Effector memory CD4-positive, alpha-beta T cell (primary cell): ENCODE measurements at places on chromosomes 3 and 15.

DNA sequence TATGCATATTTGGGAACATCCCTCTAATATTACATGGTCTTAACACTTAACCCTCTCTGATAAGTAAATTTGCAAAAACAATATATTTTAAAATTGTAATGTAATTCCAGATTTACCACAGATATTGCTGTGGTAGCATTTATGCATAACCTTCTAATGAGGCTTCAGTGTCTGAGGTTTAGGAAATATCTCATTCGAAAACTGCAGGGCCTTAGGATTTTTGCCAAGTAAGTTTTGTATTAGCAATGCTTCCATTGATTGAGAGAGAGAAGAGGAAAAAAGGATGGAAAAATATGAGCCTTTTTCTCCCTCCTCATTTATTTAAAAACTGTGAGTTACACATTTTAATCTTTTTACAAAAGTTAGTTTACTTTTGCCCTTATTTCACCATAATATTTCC, 294.6 kb downstream of the EPHA3 start:
- no peak for DNase-seq
- no peaks in the 10 kb centered on the region for H3K4me1 ChIP-seq
- no peaks in the 10 kb centered on the region for H3K27me3 ChIP-seq

DNA sequence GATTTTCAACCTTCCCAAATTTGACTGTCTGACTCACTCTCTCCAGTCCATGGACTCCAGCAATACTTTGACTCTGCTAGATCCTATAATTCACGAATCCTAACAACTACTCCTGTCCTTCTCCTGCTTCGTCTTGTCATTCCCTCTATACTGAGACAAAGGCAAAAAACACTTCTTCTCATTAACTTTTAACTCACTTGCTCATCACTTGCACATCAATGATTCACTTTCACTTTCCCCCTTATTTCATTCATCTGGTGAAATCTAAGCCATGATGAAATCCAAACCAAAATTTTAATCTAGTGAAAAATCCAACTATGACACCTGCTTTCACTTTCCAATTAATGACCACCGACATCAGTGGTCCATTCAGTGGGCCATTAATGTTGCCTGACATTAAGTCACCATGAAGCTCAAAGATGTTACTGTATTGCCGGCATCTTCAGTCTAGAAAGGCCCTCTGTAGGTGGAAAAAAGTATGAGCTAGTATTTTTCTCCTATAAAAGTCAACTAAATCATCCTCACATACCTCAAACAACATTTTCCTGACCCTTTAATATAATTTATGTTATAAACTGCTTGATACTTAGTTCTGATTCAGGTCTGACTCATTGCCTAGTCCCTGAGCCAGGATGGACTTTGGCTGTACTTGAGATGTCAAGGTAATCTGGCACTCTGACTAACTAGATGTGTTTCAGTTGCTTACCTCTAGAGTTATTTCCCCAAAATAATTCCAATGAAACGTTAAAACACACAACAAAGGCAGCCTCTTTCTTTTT, 158.6 kb downstream of the CNTN6 start:
- no peaks in the 10 kb centered on the region for H3K36me3 ChIP-seq
- H3K27me3 ChIP-seq: no peaks in the 10 kb centered on the region
- no peak for DNase-seq
- H3K27ac ChIP-seq: no peak overlapping the region

DNA sequence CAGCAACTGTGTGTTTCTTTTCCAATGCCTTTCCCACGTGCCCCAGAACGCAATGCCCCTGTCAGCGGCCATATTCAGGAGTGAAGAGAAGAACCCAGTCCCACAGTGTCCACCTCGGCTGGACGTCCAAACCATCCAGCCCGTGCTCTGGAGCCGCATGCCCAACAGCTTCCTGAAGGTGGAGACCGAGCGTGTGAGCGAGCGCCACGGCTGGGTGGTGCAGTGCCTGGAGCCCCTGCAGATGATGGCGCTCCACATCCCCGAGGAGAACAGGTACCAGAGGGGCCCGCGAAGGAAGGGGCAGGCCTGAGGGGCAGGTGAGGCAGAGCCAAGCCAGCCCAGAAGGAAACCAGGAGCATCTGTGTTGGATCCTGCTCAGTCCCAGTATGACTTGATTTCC, 308.1 kb upstream of the CHRM5 start:
- H3K27me3 ChIP-seq: no peaks in the 10 kb centered on the region
- H3K27ac ChIP-seq: no peak overlapping the region
- H3K36me3 ChIP-seq: no peaks in the 10 kb centered on the region
- DNase-seq: no peak
- H3K4me3 ChIP-seq: no peak overlapping the region

- peaks cover 66% of the 10 kb centered on the region for H3K4me1 ChIP-seq
- no peaks in the 10 kb centered on the region for H3K27me3 ChIP-seq
- no peaks in the 10 kb centered on the region for H3K36me3 ChIP-seq
- H3K4me3 ChIP-seq: no peak overlapping the region
- DNase-seq: no peak
These were observed 6.5 kb downstream of the ARHGEF3 start for GRCh38 chr3:56795097-56795828.

DNA sequence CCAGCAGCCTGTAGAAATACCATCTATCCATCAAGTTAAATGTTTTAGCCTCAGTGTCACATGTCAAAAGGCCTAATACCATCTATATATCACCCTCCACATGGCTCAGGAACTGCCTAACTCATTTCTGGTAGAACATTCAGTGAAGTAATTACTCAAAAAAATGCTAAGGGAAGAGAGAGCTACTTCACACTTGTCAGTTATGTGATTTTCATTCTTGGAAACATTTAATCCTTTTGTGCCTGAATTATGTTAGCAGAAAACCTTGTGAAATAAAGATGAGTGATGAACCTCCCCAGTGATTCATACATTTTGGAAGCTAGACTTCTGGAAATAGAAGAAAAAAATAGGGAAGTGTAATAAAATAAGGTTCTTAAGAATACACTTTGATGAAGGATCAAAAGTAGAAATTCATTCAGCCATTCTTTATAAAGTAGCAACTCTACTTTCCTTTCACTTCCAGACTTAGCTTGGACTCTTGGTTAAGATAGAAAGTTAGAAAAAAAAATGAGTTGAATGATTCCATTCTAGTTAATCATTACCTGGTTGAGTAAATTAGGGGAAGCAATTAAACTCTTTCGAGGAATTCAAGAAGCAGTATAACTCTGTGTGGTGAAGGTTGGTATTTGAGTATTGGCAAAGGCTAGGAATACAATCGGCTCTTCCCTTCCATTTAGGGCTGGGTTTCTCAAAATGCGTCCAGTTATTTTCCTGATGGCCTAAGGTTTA, 3.6 kb downstream of the OTOL1 start:
- H3K4me3 ChIP-seq: no peak overlapping the region
- no peaks in the 10 kb centered on the region for H3K4me1 ChIP-seq
- no peaks in the 10 kb centered on the region for H3K27me3 ChIP-seq

DNA sequence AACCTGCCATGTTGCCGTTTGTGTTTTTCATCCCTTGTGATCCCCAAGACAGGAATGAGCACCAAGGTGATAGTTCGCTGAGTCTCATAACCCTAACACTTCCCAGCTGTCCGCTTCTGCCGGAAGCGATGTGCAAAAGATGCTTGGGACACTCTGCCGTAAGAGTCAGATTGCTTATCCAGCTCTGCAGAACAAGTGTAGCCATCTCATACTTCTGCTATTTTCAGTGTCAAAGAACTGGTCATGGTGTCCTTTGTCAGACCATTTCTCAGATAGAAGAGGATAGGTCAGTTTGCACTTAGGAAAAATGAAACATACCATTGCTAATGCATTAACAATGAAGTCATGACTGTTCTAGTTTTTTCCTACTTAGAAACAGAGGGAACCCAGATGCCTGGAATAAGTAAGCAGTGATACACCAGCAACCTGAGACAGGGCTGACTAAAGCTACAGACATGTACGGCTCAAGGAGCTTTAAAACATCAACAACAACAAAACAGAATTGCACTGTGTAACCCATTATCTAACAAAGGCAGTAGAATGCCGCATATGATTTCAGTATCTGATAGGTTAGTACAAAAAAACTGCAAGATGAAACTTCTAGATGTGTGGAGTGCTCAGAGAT, 134.0 kb upstream of the IL12A start:
- H3K4me3 ChIP-seq: no peak overlapping the region
- no peak for DNase-seq
- H3K36me3 ChIP-seq: no peaks in the 10 kb centered on the region
- no peak overlapping the region for H3K27ac ChIP-seq
- no peaks in the 10 kb centered on the region for H3K27me3 ChIP-seq

DNA sequence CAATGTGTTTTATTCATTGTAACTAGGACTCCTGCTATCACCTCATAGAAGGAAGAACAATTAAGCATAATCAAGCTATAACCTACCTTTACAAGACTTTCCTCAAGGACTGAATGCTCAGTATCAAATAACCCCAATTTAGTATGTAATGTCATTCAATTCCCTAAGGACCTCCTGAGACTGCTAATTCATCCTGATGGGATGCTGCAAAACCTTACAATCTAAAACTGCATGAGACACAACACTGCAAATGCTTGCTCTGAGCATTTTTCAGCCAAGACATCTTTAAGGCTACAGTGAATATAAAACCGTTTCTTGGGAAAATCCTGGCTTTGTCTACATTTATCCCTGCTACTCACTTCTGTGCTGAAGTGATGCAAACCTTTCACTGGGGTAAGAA, 69.9 kb downstream of the RYK start:
- H3K4me3 ChIP-seq: no peak overlapping the region
- DNase-seq: no peak
- no peaks in the 10 kb centered on the region for H3K27me3 ChIP-seq
- H3K36me3 ChIP-seq: no peaks in the 10 kb centered on the region
- no peaks in the 10 kb centered on the region for H3K4me1 ChIP-seq
- H3K27ac ChIP-seq: no peak overlapping the region

GRCh38 chr3:190485830-190486532, 27.9 kb upstream of the IL1RAP start:
- DNase-seq: no peak
- peaks cover 4% of the 10 kb centered on the region for H3K27me3 ChIP-seq
- no peaks in the 10 kb centered on the region for H3K36me3 ChIP-seq
- no peak overlapping the region for H3K27ac ChIP-seq
- H3K4me1 ChIP-seq: no peaks in the 10 kb centered on the region

GRCh38 chr15:98062869-98063268, 102.4 kb downstream of the ARRDC4 start:
- no peaks in the 10 kb centered on the region for H3K27me3 ChIP-seq
- no peak overlapping the region for H3K27ac ChIP-seq
- no peak overlapping the region for H3K4me3 ChIP-seq
- no peaks in the 10 kb centered on the region for H3K36me3 ChIP-seq
- H3K4me1 ChIP-seq: no peaks in the 10 kb centered on the region

DNA sequence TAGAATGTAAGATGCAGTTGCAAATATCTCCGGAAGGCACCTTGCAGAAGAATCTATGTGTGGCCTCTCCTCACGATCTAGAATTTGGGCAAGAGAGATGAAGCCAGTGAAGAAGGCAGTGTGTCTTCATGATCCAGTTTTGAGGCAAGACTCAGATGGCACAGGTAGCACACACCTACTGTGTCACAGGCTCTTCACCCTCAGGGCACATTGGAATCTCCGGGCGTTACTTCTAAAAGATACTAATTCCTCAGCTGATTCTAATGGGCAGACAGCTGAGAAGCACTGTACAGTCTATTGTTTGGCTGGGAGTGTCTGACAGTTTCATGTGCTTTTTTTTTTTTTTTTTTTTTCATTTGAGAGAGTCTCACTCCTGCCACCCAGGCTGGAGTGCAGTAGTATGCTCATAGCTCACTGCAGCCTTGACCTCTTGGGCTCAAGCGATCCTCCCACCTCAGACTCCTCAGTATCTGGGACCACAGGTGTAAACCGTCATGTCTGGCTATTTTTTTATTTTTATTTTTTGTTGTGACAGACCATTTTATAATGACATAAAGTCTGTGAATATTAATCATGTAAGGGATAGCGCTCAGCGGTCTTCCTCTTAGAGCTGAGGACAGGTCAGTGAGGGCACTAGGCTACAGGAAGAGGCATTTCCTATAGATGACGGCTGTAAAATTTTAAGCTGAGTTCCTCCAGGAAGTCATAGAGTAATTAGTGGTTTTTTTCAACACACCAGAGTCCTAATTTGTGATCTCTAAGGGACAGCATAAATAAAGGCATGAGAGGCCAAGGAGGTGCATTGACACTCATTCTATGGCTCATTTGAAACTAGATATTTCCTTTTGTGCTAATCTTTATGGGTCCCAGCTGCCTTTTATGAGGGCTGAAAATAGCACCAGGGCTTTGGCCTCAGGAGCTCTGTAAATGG, 4.0 kb downstream of the C3orf52 start:
- H3K36me3 ChIP-seq: no peaks in the 10 kb centered on the region
- no peak for DNase-seq
- H3K27me3 ChIP-seq: no peaks in the 10 kb centered on the region
- H3K4me1 ChIP-seq: peaks cover 18% of the 10 kb centered on the region
- H3K4me3 ChIP-seq: no peak overlapping the region

GRCh38 chr3:45210308-45211041, 15.6 kb downstream of the TMEM158 start:
- no peaks in the 10 kb centered on the region for H3K4me1 ChIP-seq
- no peaks in the 10 kb centered on the region for H3K36me3 ChIP-seq
- DNase-seq: peak; percentile 69
- no peaks in the 10 kb centered on the region for H3K27me3 ChIP-seq

DNA sequence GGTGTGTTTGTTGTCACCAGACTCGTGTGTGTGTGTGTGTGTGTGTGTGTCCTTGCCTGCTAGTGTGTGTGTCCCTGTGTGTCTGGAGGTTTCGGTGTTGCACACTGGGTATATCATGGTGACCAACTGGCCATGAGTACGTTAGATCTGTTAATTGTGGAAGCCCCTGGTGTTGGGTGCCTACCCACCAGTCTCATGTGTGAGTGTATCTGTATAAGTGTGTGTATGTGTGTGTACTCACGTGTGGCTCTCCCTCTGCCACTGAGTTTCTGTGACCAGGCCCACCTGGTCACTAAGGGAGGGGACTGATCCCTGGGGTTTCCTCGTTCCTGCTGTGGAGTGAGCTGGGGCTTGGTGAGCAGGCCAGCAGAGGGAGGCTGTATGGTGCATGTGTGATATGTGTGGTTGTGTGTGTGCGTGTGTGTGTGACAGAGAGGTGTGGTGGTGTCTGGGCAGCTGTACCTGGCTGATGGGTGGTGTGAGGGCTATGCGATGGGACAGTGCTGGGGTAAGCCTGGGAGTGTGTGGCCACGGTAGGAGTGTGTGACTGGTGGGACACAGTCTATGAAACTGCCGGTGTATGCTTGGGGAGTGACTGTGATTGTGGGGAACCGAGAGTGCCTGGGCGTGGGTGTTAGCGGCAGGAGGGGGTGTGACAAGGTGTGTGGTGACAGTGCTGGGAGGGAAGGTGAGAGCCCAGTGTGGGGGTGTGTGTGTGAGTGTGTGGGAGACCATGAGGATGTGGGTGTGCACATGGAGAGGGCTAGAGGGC, 1.8 kb downstream of the PRKCD start:
- peak overlapping the region; percentile 84 for H3K4me3 ChIP-seq
- H3K4me1 ChIP-seq: peaks cover 21% of the 10 kb centered on the region
- no peaks in the 10 kb centered on the region for H3K27me3 ChIP-seq
- H3K36me3 ChIP-seq: no peaks in the 10 kb centered on the region
- H3K27ac ChIP-seq: peak overlapping the region; percentile 48

- H3K27me3 ChIP-seq: no peaks in the 10 kb centered on the region
- DNase-seq: no peak
- H3K4me3 ChIP-seq: no peak overlapping the region
- H3K36me3 ChIP-seq: no peaks in the 10 kb centered on the region
- no peaks in the 10 kb centered on the region for H3K4me1 ChIP-seq
These were observed 261.7 kb downstream of the PLOD2 start for GRCh38 chr3:145899241-145899640.

GRCh38 chr15:69983696-69984265, 113.9 kb downstream of the TLE3 start:
- H3K36me3 ChIP-seq: no peaks in the 10 kb centered on the region
- H3K27me3 ChIP-seq: no peaks in the 10 kb centered on the region
- DNase-seq: no peak
- no peaks in the 10 kb centered on the region for H3K4me1 ChIP-seq
- H3K27ac ChIP-seq: no peak overlapping the region

GRCh38 chr3:131995891-131996290, 38.9 kb downstream of the CPNE4 start:
- H3K27me3 ChIP-seq: no peaks in the 10 kb centered on the region
- DNase-seq: no peak
- no peak overlapping the region for H3K27ac ChIP-seq
- H3K4me3 ChIP-seq: no peak overlapping the region
